ENCODE measurements at places on chromosomes 16 and 17.

DNA sequence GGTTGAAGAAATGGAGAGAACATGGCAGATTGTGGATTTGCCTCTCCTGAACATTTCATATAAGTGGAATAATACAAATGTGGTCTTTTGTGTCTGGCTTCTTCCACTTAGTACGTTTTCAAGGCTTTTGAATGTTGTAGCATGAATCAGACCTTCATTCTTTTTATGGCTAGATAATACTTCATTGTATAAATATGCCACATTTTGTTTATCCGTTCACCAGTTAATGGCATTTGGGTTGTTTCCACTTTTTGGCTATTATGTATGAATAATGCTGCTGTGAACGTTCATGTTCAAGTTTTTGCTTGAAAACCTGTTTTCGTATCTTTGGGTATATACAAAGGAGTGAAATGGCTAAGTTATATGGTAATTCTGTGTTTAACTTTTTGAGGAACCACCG is 130.4 kb downstream of the TANC2 start:
- DNase-seq = no peak

- DNase-seq = no peak
Measured at GRCh38 chr16:87724490-87725291, 41.1 kb downstream of the KLHDC4 start.

DNA sequence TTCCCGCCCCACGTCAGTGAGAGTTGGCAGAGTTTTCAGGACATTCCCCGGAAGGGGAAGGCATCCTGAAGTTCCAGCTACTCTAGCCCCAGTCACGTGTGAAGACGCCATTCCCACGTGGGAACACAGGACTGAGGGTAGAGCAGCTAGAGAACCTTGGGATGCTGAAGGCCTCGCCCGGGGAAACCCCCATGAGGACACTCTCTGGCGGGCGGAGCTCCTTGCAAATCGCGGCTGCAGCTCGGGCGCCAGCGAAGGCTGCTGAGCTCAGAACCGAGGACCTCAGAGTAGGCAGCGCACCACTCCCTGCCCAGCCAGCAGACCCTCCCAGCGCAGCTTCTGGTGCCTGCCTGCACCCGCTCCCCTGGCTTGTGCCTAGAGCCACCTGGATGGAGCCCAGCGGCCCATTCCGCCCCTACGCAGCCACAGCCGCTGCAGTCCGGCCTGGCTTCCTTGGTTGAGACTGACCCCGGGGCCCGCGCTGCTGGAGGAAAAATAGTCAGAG is 51.9 kb downstream of the SHCBP1 start:
- no peak for DNase-seq

GRCh38 chr16:8763899-8764298 is 33.5 kb downstream of the TMEM186 start:
- DNase-seq = no peak

GRCh38 chr17:41415833-41416335 is 8.5 kb downstream of the KRT37 start:
- no peak for DNase-seq

- DNase-seq = no peak
Measured at GRCh38 chr17:63842173-63842539, 329 bp downstream of the SMARCD2 start.

DNA sequence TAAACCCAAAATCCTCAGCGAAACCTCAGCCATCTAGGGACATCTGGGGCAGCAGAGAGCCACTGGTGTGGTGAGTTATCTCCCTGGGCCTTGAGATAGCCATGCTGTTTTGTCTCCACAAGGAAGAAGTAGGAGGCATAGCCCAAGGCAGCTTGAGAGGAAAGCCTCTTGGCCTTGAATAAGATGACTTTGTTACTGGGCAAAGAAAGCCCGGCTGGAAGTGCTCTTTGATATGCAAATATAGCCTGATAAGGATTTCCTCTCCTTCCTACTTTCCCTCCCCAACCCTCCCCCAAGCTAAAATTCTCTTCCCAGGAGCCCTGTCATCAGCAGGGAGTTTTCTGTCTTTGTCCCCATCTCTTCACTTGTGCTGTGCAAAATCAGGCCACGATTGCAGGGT is 694.4 kb downstream of the MAF start:
- DNase-seq = no peak

DNA sequence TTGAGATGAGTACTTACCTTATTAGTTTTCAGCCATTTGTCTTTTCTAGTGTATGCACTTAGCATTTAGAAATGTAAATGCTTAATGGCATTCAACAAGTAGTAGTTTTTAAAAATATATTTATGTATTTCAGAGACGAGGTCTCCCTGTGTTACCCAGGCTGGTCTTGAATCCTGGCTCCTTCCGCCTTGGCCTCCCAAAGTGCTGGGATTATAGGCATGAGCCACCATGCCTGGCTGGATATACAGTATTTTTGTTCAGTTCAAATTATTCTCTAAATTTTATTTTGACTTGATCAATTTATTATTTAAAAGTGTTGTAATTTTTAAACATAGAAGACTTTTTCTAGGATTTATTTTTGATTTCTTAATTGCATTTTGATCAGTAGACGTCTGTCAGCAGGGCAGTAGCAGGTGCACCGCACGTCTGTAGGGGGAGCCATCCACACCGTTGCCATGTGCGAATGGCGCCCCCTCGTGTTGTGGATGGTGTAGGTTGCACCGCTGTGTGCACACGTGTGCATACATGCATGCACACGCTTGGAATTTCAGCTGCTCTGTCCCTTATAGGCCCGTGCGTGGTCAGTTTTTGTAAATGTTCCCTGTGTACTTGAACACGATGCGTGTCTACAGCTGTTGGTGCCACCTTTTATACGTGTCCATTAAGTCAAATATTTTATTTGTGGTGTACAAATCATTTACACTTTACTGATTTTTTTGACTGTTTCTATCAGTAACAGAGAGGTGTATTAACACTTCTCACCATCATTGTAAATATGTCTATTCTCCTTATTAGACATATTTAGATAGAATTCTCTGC is 30.6 kb downstream of the RPTOR start:
- peak; percentile 90 for DNase-seq

DNA sequence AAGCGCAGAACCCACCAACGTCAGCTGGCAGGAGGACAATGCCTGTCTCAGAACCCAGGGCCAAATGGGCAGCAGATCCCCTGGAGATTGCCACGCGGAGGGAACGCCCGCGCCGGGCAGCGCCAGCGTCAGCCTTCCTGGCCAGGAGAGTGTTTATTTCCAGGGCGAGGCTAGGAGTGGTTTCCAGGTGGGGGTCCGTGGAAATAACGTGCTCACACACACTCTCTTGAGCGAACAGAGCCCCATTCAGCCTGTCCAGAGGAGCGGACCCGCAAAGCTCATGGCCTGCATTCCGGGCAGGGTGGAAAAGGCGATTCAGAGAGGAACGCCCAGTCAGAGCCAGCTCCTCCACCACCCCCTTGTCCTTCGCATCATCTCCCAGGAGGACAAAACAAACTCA is 40.3 kb downstream of the SDK2 start:
- no peak for DNase-seq

DNA sequence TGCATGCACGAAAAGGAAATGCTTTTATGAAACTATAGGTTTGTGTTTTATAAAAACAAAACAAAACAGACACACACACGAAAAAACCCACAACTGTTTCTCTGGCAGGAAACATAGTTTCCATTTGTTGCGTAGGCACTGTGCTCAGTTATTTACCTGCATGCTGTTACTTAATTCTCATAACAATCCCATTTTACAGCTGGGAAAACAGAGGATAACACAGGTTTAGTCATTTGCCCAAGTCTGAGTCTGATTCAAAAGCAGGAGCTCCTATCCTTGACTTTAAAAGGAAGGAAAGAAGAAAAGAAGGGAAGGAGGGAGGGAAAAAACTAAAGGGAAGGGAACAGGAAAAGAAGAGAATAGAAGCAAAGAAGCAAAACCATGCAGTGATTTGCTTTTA is 117.4 kb downstream of the DNAH3 start:
- DNase-seq = no peak

GRCh38 chr16:3187798-3188674 is at the start of gene OR1F1:
Gene OR1F1, plus strand, starts transcription at chr16:3188204.
- DNase-seq = peak; percentile 60

- DNase-seq = no peak
Measured at GRCh38 chr16:183005-183404, 2.7 kb downstream of the HBQ1 start.

- DNase-seq = peak; percentile 38
Measured at GRCh38 chr16:66923247-66923731, 2.0 kb downstream of the RRAD start.

DNA sequence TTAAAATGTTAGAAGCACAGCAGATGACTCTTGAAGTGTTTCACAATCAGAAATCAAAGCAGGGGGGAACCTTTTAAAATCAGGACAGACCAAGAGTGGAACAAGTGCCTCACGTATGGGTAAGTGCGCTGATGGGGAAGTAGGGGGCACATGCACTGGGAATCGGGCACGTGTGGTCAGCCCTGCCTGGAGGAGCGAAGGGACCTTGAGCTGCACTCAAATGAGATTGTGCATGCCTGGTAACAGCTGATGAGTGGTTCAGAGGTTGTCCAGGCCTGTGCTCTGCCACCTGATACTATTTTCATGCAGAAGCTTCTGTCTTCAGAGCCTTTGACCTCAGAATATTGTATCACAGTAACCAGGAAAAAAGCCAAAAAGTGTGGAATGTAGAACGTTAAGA is 13.7 kb upstream of the XYLT2 start:
- no peak for DNase-seq

DNA sequence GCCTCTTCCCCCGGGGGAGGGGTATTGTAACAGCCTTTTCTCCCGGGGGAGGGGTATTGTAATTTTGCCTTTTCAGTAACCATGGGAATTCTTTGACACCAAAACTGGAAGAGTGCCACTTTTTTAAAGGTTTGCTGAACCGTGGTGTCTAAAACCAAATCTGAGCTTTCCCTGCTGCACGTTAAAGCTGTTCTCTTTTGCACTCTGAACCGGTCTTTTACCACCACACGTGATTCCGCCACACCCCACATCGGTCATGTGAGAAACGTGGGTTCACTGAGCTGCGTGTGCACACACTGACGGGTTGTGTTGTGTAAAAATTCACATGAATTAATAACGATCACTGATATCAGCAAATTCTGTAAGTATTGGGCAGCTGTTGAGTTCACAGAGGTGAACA is 9.2 kb upstream of the ACSF3 start:
- no peak for DNase-seq

DNA sequence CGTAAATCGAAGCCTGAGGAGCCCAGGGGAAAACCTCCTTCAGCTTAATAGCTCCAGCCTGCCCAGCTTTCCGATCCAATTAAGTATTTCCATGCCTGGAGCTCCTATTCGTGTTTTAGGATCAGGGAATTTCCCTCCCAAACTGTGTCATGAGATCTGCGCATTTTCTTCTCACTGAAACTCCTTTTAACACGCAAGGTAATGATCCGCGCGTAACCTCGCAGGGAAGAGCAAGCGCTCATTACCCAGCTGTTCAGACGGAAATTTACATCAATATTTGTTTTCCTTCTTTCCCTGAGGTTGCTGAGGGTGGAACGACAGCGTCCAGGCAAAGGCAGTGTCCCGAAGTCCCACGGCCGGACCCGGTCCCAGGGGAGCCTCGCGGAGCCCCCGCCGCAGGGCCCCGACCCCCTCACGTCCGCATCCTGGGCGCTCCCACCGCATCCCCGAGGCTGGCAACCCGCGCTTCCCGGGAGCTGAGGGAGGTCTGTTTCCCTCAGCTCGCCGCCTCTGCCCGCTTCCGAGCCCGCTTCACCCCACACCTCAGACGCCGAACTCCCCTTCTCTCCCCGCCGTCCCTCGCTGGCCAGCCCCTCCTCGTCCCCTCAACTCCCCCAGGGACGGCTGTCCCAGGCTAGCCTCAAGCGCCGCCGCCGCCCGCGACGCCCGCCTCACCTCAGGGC is 415 bp downstream of the ABCA5 start:
- DNase-seq = peak; percentile 42

GRCh38 chr16:57283214-57283958 is 1.1 kb downstream of the PLLP start:
- DNase-seq = no peak

- DNase-seq = no peak
Measured at GRCh38 chr16:85206472-85207356, 94.4 kb upstream of the CIBAR2 start.

GRCh38 chr16:24013054-24013636 is 177.4 kb downstream of the PRKCB start:
- no peak for DNase-seq

GRCh38 chr16:87585442-87586200 is 16.7 kb upstream of the JPH3 start:
- no peak for DNase-seq

GRCh38 chr16:73599351-73599750 is 551.4 kb upstream of the ZFHX3 start:
- no peak for DNase-seq

DNA sequence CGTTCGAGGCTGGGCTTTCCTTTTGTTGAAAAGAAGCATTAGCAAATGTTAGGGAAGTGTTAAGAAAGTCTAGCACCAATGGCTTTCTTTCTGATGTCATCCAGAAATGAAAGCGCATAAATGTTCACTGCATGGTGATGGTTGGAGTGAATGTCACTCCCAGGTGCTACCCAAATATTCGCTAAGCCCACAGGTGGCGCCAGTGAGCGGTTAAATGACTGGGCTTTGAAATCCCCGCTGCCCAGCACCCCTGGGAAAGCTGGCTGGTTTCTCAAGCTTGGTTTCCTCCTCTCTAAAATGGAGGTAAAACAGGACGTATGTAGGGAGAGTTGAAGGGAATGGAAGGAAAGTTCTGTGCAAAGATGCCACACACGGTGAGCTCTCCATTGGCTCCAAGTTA is 104.4 kb downstream of the IRX5 start:
- DNase-seq = peak; percentile 64

- DNase-seq = no peak
Measured at GRCh38 chr17:82126556-82127314, 28.7 kb upstream of the FASN start.

- DNase-seq = no peak
Measured at GRCh38 chr17:10803830-10804475, at the start of gene TMEM238L. Gene TMEM238L, minus strand, starts transcription at chr17:10804099. Its CDS starts 136 bp downstream, at chr17:10803963.

DNA sequence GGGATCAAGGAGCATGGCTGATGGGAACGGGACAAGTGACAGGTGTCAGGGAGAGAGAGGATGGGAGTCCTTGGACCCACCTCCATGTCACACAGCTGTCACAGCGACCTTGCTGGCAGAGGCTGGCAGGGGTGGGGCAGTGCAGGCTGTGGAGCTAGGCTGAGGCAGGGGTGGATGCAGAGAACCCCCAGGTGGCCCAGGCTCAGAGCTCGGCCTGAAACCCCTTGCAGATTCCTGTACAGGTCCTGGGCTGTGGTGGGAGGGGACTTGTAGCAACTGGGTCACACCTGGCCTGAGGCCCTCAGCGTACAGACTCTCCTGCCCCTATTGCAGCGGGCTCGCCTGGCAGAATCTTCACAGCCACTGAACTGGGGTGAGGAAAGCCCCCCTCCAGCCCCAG is 174.1 kb downstream of the NTN1 start:
- DNase-seq = no peak

DNA sequence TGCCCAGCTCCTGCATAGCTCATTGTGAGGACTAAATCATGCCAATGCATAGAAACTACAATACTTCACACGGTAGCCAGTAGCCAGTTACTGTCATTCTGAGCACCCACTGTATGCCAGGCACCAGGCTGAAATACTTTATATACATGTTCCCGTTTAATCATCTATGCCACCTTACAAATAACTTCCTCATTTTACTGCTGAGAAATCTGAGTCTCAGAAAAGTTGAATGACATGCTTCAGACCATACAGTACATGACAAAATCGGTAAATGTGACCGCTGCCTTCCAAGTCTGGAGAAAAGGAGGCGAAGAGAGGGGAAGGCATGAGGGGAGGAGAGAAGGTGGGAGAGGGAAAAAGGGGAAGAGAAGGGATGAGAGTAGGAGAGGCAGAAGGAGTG is 9.2 kb upstream of the TLCD3B start:
- no peak for DNase-seq
